ENCODE measurements at places on chromosomes 13 and 19.
A peak's percentile ranks its signal among the peaks of the same experiment; 100 is the strongest.

DNA sequence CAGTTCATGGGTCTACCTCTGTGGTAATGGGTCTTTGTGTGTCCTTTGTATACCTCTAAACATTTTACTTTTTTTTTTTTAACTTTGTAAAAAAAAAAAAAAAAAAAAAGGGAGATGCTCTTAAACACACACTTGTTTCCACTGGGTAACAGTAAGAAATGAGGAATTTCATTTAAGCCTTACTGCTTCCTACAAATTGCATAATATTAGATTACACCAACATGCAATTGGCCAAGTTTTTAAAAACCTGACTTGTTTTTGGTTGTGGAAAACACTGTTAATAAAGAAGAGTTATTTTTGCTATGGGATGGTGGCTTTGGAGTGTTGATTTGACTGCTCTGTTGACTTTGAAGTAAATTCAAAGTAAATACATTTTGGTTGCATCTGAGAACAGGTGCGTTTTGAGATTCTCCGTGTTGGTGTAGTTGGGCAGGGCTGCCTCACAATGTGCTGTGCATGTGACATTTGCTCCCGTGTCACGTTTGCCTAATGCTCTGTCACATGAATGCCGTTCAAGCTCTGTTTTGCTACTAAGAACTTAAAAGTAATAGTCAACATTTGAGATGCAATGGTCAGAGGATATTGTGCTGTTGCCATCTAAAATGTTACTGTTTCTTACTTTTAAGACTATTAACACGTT lies 202.4 kb downstream of the LMO7 start:
- DNase-seq, result no peak

GRCh38 chr13:76758738-76759137 lies 127.5 kb downstream of the KCTD12 start:
- no peak for DNase-seq

DNA sequence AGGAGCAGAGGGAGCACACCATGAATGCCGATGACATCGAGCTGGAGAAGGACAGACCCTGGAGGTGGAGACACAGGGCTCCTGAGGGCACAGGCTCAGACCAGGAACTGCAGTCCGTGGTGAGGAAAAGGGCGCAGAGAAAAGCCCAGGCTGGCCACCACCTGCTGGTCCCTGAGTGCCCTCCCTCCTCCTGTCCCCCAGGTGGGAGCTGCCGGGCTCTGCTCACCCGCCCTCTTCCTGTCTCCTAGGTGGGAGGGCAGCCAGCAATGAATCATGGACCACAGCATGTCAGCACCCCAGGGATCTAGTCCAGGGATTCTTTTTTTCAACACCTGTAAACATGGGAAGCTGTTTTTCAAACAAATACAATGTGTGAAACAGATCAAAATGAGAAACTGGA lies 94.6 kb upstream of the ARHGEF7 start:
- DNase-seq, result no peak

GRCh38 chr13:112207129-112207528 lies 140.2 kb downstream of the SOX1 start:
- DNase-seq, result no peak

DNA sequence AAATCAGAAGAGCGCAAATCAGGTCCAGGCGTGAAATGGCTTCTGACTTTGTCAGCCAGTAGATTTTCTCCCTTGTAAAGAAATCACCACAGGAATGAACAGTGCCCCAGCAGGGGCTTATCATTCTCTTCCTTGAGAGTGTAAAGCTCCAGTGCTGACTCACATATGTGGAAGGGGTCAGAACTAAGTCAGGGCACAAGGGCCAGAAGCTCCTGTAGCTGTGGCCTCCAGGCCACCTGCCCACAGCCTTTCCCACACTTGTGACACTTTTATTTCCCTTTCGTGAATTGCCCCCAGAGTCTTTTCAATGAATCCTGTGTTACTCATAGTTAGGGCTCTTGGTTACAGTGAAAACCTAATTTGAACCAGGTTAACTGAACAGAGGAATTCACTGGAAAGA lies 99.6 kb downstream of the SUCLA2 start:
- no peak for DNase-seq

- DNase-seq, result no peak
These were observed 277.1 kb downstream of the KLF12 start for GRCh38 chr13:73857106-73857505.

- DNase-seq, result no peak
These were observed 16.1 kb upstream of the SLC46A3 start for GRCh38 chr13:28734906-28735305.

DNA sequence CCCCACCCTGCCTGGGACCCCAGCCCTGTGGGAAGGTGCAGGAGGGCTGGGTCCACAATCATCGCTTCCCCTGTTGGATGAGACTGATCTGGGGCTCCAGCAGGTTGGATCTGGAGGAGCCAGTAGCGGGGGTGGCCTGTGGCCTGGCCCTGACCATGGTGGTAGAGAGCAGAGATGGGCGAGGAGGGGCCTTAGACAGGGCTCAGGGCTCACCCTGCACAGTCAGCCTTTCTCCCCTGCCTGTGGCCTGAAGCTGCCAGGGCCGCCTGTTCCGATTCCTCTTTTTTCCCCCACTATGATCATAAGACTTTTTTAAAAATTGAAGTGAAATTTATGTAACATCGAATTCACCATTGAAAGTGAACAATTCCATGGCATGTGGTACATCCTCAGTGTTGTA lies 18.2 kb downstream of the SIN3B start:
- no peak for DNase-seq

- DNase-seq, result no peak
These were observed 26.0 kb downstream of the WDR88 start for GRCh38 chr19:33157906-33158305.

DNA sequence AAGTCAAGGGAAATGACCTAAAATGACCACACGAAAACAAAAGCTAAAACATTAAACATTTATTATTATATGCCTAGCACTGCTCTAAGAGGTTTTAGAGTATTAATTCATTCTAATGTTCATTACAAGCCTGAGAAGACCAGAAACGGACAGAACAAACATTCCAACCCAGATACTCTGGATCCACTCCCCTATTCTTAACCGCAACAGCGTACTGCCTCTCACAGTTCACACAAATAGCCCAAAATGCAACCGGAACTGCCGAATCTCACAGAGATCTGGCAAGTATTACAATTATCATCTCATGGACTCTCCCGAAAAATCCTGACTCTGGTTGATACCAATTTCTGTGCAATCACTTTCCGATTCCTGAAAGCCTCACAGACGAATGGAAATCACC lies 1.4 kb downstream of the ZNF780B start:
- no peak for DNase-seq

GRCh38 chr13:77389625-77390000 lies 62.7 kb upstream of the MYCBP2 start:
- no peak for DNase-seq

GRCh38 chr13:57787058-57787791 lies 155.7 kb downstream of the PCDH17 start:
- no peak for DNase-seq

DNA sequence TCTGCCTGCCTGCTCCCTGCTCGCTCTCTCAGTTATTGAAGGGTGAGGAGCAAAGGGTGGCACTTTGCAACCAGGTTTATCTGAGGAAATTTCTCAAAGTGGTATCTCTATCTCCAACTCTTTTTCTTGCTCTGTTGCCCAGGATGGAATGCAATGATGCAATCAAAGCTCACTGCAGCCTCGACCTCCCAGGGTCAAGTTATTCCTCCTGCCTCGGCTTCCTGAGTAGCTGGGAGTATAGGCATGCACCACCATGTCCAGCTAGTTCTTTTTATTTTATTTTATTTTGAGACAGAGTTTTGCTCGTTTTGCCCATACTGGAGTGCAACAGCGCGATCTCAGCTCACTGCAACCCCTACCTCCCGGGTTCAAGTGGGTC lies 4.9 kb downstream of the ACTMAP start:
- DNase-seq, result no peak

DNA sequence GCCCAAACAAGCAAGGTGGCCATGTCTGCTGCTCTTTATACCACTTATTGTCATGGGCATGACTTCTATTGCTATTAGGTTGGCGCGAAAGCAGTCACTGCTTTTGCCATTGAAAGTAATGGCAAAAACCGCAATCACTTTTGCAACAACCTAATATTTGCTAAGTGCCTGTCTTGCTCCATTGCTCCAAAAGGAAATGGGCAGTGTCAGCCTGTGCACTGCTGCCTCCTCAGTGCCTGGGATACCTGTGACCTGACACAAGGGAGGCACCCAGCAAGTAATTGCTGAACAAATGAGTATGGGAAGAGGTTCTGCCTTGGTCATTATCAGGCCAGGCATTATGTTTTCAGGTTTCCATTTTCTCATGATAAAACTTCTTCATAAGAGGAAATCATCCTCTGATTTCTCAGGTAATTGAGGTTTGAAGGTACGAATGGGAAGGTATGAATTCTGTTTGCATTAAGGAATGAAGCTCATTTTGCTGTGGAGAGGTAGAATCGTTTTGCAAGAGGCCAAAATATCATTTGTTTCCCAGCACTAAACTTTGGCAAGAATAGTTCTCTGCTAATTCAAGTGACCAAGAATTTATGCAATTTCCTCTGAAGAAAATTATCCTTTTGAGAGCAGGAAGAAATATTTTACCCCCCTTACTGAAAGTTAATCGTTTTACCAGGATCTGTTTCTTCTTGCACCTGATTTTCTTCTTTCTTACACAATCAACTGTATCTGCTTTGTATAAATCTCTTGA lies 128.4 kb upstream of the SPRY2 start:
- DNase-seq, result no peak

DNA sequence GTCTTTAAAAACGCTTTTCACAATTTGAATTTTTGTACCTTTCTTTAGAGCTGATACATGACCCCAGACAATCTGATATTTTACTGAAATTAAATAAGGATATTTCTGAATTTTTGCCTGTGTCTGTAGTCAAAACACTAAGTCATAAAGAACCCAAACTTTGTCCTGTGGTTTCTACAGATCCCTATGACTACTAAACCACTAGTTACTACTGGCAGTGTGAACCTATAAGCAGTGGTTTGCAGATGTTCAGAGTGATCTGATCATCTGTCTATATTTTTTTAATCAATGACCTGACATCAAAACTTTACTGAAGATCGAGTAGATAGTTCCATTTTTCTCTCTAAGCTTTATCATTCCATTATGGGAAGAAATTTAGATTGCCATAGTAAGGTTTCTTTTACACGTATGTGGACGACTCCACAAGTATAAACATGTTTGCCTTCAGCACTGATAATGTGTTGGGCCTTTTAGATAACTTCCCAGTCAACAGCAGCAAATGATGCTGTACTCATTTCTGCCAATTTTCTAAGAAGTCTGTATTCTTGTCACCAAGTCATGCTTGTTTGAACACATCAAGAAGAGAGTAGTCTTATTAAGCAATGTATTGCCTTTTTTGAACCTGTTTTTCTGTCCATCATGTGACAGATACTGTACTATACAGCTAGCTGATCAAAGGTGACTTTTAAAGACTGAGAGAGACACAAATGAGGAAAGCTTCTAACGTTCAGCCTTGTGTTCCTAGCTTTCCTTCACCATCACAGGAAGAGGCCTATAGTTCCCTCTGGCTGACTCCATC lies 21.8 kb downstream of the POLR1D start:
- DNase-seq, result no peak

DNA sequence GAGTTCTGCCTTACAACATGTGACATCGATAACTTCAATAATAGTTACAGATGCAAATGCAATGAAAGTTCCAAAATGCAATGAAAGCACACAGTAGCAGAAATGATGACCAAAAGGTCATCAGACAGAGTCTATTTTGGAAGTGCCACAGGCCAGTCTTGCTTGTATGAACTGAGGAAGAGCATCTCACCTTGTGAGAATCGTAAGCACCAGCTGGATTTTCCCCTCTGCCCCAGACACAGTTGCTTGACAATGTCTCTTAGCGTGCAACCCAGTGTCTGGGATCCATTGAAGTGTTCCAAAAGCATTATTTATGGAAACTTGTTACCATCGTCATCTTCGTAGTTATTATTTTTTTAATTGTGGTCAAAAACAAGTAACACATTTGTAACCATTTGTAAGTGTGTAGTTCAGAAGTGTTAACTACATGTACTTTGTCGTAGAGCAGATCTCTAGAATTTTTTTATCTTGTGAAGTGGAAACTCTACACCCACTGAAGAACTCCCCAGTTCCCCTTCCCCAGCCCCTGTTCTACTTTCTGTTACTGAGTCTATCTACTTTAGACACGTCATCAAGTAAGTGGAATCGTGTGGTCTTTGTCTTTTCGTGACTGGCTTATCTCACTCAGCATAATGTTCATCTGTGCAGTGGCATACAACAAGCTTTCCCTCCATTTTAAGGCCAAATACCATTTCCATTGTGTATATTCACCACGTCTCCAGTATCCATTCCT lies 170.0 kb upstream of the RNF113B start:
- no peak for DNase-seq

DNA sequence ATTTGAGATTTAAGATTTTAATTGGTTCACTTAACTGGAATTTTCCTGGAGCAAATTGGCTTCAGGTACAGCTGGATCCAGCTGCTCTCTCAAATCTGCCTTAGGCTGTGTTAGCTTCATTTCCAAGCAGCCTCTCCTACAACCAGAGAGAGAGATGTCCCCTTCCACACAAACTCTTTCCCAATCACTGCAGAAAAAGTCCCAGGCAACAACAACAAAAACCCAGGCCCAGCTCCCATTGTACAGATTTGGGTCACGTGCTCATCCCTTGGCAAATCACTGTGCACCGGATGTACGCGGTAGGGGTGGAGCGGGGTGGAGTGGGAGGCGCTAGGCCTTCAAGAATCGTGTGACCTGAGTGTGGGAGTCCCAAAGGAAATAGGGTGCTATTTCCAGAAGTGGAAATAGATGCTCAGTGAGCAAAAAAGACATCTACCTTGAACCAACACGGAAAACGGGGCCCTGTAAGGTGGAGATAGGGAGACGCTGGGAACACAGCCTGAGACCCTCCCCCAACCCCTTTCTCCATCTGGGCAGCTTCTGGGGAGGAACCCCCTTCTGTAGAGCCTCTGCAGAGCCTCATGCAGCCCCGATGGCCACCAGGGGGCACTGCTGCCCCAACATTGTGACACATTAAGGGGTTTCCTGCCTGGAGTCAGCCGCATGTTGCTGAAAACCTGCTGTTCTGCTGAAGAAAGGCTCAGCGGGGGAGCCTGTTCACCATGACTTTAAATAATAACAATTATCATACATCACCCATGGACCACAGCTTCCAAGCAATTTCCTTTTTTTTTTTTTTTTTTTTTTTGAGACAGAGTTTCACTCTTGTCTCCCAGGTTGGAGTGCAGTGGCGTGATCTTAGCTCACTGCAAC lies 25.4 kb downstream of the HPN start:
- peak; percentile 64 for DNase-seq

GRCh38 chr13:71412231-71412630 lies 454.8 kb downstream of the DACH1 start:
- no peak for DNase-seq

GRCh38 chr19:17807731-17808316 lies 12.9 kb downstream of the B3GNT3 start:
- no peak for DNase-seq

- peak; percentile 37 for DNase-seq
These were observed 1658.6 kb upstream of the MIR17HG start for GRCh38 chr13:89688918-89689317.

GRCh38 chr19:14494910-14495671 lies 836 bp downstream of the GIPC1 start:
- no peak for DNase-seq
